Mesendoderm (in vitro differentiated cells): ENCODE measurements at places on chromosomes 12 and 14.
A peak's percentile ranks its signal among the peaks of the same experiment; 100 is the strongest.

DNA sequence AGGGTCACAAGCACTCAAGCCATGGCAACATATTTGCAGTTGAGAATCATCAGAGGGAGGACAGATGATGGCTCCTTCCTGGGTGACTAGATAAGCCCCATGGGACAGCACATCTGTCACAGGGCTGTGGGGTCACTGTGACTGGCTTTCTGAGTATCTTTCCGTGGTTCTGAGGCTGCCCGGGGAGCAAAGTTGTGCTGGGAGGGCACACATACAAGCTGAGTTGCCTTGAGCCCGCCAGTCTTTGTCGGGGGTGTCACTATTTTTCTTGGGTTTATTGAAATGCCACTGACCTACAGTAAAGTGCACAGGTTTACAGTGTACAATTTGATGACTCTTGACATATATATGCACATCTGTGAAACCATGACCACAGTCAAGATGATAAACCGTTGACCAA lies 17.2 kb upstream of the KIF26A start:
- DNase-seq, result no peak

DNA sequence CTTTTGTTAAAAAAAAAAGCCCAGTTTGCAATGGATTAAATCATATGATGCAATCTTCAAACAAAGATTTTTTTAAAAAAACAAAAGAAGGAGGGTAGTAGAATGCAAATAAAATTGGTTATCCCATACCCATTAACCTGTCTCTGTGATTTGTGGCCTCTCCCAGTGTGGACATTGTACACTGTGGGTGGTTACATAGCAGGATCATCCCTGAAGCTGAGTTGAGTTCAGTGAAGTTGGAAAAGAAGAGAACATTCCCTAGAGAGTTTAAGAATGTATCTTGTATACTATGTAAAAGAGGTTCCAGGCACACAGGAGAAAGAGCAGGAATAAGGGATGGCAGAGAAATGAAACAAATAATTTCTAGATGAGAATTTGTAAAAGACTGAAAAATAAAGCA lies 142.4 kb upstream of the SLC16A7 start:
- DNase-seq, result no peak

DNA sequence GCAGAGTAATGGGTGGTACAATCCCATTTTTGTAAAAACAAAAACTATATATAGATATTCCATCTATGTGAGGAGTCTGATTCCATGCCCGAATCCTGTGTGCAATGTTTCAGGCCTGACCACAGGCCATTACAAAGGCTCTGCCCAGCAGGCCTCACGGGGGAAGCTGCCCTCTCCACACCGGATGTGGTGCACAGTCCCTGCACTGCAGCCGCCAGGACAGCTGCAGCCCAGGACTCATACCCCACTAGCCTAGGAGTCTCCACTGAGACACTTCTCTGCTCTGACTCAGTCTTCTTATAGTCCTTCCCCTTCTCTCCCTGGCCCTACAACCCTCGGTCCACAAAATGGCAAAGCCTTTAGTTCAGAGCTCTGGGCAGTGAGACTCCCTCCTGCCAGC lies 190.4 kb downstream of the PPM1H start:
- no peak for DNase-seq

DNA sequence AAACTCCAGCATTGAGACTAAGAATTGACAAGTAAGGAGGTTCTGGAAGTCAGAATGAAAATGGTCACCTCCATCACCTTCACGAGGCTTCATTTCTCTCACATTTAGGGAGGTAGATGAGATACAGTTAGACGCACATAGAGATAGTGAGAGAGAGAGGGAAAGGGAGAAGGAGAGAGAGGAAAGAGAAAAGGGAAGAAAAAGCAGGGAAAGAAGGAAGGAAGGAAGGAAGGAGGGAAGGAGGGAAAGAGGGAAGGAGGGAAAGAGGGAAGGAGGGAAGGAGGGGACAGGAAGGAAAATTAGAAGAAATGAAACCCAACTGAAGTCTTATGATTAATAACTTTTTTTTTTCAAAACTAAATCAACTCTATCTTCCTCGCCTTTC lies 10.7 kb upstream of the FOXG1 start:
- DNase-seq, result no peak

DNA sequence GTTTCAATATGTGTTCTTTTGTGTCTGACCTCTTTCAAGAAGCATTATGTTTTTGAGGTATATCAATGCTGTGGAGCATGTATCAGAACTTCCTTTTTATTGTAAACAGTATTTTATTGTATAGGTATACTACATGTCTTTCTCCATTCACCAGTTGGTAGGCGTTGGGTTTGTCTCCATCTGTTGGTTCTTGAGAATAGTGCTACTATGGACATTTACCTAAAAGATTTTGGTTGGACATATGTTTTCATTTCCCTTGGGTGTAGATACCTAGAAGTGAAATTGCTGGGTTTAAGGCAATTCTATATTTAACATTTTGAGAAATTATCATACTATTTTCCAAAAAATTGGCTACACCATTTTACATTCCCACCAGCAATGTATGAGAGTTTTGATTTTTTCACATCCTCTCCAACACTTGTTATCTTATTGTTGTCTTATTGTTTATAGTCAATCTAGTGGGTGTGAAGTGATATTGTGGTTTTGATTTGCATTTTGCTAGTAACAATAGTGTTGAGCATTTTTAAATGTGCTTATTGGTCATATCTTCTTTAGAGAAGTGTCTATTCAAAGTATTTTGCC lies 409.2 kb downstream of the IPO8 start:
- peak; percentile 55 for DNase-seq

- DNase-seq, result no peak
These were observed 6.8 kb upstream of the CCDC177 start for GRCh38 chr14:69581316-69581935.

DNA sequence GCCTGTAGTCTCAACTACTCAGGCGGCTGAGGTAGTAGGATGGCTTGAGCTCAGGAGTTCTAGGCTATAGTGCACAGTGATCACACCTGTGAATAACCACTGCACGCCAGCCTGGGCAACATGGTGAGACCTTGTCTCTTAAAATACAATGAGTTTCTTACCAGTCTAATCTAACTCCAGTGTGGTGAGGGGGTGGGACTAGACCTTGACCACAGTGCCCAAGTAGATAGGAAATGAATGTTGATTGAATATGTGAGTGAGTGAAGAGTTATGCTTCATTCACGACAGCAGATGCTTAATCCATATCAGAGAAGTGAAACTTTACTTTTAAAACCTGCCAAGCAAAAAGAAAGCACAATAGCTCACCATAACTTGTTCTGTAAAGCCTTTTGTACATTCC lies 11.2 kb upstream of the AK7 start:
- no peak for DNase-seq

- no peak for DNase-seq
These were observed 54.1 kb downstream of the MAP1LC3B2 start for GRCh38 chr12:116613256-116613655.

- no peak for DNase-seq
These were observed 46.3 kb downstream of the TTC8 start for GRCh38 chr14:88870777-88871176.

- peak; percentile 27 for DNase-seq
These were observed 716.4 kb downstream of the FSCB start for GRCh38 chr14:43790681-43791080.

- peak; percentile 63 for DNase-seq
These were observed 72.6 kb upstream of the BICD1 start for GRCh38 chr12:32034045-32034444.

- peak; percentile 33 for DNase-seq
These were observed 16.1 kb upstream of the RPLP0 start for GRCh38 chr12:120216742-120217605.

DNA sequence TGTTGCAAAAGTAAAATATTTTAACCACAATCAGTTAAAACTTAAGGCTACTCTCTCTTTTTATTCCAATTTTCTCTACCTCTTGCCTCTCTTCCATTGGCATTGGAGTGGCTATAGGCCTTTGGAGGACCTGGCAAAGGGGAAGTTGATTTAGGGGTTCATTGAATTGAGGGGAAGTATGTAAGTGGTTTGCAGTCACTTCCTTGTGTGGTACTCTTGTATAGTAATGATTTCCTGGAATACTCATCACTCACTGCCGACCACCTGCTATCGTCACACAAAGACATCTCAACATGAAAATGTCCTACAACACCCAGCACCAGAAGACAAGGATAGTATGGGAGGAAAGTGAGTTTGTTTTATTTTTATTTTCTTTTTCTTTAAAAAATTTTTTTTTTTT lies 45.7 kb upstream of the CPM start:
- no peak for DNase-seq

GRCh38 chr14:50301914-50302313 lies 10.1 kb downstream of the L2HGDH start:
- no peak for DNase-seq

DNA sequence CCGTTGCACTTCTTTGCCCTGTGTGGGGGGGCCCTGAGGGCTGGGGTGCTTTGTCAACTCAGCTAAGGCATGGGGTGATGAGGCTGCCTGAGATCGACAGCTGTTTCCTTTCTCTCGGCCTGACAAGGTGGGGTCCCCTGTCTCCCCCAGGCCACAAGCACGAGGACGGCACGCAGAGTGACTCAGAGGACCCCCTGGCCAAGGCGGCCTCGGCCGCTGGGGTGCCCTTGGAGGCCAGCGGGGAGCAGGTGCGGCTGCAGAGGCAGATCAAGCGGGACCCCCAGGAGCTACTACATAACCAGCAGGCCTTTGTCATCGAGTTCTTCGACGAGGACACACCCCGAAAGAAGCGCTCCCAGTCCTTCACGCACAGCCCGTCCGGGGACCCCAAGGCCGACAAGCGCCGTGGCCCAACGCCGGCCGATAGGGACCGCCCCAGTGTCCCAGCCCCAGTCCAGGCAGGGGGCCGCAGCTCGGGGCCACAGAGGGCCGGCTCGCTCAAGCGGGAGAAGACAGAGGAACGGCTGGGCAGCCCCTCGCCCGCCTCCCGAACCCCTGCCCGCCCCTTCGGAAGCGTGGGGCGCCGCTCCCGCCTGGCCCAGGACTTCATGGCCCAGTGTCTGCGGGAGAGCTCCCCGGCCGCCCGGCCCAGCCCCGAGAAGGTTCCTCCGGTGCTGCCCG lies 18.8 kb downstream of the CEP170B start:
- no peak for DNase-seq

- DNase-seq, result no peak
These were observed 5.0 kb upstream of the TINF2 start for GRCh38 chr14:24247422-24247821.

- DNase-seq, result no peak
These were observed 691 bp downstream of the SLC2A13 start for GRCh38 chr12:40105265-40105514.

GRCh38 chr14:101369194-101369915 lies 191.9 kb upstream of the DIO3 start:
- DNase-seq, result no peak

GRCh38 chr14:99595034-99595433 lies 9.0 kb downstream of the CCDC85C start:
- DNase-seq, result no peak

GRCh38 chr12:15979096-15980092 lies 68.3 kb downstream of the DERA start:
- peak; percentile 68 for DNase-seq

GRCh38 chr12:46133751-46134150 lies 135.1 kb downstream of the SLC38A1 start:
- no peak for DNase-seq
